ENCODE measurements at places on chromosomes 7 and 10.

DNA sequence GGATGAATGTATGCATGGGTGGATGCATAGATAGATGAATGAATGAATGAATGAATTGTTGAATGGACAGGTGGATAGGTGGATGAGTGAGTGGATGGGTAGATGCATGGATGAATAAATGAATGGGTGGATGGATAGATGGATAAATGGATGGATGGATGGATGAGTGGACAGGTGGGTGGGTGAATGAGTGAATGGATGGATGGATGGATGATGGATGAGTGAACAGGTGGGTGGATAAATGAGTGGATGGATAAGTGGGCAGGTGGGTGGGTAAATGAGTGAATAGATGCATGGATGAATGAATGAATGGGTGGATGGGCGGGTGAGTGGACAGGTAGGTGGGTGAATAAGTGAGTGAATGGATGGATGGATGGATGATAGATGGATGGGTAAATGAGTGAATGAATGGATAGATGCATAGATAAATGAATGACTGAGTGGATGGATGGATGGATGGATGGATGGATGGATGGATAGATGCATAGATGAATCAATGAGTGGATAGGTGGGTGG lies 72.6 kb downstream of the MYL10 start:
- DNase-seq, result no peak

DNA sequence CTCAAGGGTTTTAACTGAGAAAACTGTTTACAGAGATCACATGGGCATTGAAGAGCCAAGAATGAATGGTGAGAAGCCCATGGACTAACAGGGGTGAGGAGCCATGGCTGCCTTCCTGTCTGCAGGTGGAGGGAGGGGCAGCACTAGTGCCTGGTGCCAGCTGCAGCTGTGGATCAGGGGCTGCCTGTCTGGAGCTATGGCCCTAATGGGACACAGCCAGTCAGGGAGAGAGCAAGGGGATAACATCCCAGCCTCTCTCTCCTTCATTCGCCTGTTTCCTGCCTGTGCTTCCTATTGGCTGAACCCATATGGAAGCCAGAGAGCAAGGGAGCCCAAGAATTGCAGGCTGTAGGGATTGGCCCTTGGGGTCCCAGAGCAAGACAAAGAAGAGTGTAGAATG lies 125.8 kb upstream of the GAD2 start:
- DNase-seq, result no peak

DNA sequence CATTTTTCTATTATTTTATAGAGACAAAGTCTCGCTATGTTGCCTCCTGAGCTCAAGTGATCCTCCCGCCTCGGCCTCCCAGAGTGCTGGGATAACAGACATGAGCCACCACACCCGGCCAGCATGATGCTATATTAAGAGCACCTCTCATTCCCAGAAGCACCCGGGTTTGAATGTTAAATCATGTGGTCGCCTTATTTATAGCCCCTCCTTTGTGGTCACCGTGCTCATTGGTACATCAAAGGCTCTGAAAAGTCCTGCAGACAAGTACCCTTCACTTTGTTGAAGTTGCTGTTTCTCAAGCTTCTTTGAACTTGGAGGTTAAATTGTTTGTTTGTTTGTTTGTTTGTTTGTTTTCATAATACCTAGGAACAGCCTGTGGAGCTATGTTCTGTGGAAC lies 40.0 kb downstream of the CLIP2 start:
- DNase-seq, result no peak

- DNase-seq, result no peak
Measured at GRCh38 chr10:128861018-128861901, 605.8 kb upstream of the MGMT start.
